ENCODE measurements at places on chromosomes 3 and 15.

DNA sequence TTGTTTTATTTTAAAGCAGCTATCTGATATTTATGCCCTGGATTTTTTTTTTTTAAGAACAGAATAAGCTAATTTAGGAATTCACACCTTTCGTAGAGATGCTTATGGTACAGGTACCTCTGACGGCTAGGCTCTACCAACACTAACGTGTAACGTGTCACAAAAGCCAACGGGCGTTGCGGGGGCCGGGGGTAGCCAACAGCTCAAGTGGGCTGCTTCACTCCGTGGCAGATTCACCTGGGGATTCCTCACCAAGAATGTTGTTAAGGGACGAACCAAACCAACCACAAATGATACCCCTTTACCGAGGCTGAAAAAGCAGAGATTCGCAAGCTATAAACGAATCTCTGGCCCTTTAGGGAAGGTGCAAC lies 1.0 kb downstream of the TMCC1 start:
- no peak for DNase-seq

DNA sequence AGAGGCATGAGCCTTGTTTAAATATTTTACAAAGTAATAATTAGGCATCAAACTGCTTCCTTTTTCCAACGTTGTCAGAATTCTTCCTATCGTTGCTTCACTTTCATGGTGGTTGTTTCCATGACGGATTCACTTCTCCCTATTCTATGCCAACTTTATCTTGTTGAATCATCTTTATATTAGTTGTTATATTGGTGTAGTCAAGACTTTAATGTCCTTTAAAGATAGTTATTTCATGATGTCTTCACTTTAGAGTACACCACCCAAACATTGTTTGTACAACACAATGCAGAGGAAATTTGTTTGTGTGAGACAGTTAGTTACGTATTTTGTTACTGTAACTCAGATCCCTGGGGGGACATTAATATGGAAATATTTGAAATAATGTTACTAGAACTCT lies 61.9 kb downstream of the CRYBG3 start:
- no peak for DNase-seq

- no peak for DNase-seq
Observed at GRCh38 chr3:64229903-64230302, 4.6 kb upstream of the PRICKLE2 start.

DNA sequence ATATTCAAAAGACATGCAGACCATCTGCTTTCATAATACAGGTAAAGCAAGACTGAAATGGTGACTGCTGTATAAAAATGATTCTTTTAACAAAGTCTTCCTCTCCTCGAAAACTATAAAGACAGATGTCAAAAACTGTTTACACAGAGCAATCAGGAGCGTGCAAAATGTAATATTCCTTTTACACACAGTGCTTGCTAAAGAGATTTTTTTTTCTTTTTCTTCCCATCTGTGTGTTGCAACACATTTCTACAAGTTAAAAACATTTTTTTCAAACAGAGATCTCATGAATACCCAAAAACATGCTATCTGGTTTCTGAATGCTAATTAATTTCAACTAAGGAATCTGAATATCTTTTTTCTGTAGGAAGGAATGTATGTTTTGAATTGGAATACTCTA lies 22.1 kb downstream of the SATB1 start:
- DNase-seq: no peak

DNA sequence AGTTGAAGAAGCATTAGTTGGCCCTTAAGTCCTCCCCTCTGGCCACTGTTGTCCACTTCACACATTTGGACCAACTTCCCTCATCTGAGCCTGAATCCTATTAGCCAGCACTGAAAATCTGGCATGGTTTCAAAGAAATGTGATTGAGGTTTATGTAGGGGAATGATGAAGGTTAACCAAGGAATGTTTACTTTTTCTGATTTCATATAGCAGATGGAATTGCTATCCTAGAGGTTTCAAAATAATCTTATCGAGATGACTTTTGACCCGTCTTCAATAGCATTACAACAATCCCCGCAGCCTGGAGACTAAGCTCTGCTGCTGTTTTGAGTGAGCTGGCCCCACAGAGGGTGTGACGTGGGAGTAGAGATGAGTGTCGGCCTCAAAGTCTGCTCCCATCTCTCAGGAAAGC lies 200.8 kb upstream of the IL12A start:
- DNase-seq: no peak

GRCh38 chr3:101542957-101543356 lies 18.7 kb upstream of the TRMT10C start:
- DNase-seq: no peak

- no peak for DNase-seq
Observed at GRCh38 chr3:70973558-70973957, 610.0 kb downstream of the FOXP1 start.

GRCh38 chr15:101407439-101407838 lies 82.1 kb downstream of the PCSK6 start:
- no peak for DNase-seq

DNA sequence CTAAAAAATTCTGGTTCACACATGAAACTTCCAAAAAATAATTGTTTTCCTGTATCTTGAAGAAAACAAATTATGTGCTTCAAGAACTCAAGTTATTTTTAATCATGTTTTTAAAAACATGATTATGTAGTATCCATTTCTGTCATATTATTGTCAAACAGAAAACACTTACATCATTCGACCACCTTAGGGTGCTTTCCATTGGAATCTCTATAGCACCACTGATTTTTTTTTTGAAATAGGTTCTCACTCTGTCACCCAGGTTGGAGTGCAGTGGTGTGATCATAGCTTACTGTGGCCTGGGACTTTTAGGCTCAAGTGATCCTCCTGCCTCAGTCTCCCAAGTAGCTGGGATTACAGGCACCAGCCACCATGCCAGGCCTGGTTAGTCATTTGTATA lies 457.3 kb downstream of the SI start:
- no peak for DNase-seq

GRCh38 chr3:61829722-61830350 lies 268.5 kb downstream of the PTPRG start:
- DNase-seq: no peak

DNA sequence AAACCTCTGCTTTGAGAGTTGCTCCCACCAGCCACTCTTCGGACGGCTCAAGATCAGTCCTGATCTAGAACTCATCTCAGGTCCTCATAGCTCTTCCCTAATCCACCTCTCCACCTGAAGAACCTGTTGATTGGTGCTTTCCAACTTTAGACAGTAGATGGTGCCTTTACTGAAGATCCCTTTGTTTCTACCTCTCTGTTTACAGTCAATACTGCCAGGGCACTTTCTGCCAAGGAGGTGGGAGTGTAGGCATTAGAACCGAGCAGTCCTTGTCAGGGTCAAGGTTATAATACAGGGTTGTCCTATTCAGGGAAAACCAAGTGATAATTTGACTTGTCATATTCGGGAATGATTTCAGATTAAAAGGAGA lies 1.2 kb downstream of the CGNL1 start:
- DNase-seq: no peak

- DNase-seq: no peak
Observed at GRCh38 chr3:139357899-139358298, 14.1 kb downstream of the MRPS22 start.

- no peak for DNase-seq
Observed at GRCh38 chr15:68436680-68437079, 4.7 kb upstream of the ITGA11 start.

GRCh38 chr3:54905261-54905888 lies 22.5 kb downstream of the LRTM1 start:
- no peak for DNase-seq

DNA sequence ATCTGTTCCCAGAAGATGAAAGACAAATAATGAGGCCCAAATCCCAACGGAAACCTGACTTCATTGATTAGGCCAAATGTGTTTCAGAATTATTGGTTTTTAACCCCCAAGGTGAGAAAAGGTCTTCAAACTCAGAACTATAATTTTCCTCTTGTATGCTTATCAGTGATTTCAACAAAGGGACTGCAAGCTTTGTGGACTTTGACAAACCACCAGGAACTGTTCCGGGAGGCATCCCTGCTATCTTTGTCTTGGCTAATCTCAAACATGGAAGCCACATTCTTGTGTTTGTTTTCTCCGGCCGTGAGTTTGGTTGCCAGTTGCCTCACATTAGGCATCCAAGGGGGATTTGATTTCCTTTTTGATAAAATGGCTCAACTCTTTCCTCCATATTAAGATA lies 19.5 kb downstream of the ARHGEF3 start:
- no peak for DNase-seq

DNA sequence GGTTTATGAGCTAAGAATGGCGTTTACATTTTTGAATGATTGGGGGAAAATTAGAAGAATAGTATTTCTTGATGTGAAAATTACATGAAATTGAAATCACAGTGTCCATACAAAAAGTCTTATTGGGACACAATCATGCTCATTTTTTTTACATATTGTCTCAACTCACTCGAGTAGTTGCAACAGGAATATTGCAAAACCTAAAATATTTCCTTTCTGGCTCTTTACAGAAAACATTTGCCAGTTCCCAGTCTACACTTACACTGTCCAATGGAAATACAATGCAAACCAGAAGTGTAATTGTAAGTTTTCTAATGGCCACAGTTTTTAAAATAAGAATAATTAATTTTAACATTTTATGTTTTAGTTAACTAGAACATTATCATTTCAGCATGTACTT lies 137.8 kb downstream of the SAMMSON start:
- DNase-seq: no peak

- no peak for DNase-seq
Observed at GRCh38 chr15:64122936-64123351, 27.2 kb downstream of the SNX1 start.

DNA sequence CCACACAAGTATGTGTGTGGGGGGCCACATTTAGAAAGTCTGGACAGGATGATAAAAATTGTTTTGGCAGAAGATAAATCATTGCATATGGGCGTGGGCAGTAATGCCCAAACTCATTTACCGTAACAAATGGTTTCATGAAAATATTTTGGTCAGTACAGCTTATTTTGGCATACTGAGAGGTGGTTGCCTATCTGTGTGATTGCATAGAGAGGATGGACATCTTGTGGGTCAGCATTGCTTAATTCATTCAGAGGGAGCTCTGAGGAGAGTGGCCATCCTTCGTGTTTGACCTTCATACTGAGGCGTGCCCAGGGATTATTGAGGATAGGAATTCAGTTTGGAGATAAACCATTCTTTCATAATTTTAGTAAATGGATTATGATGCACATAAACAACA lies 162.5 kb downstream of the GAP43 start:
- no peak for DNase-seq

GRCh38 chr3:53003320-53003719 lies 42.6 kb downstream of the SFMBT1 start:
- DNase-seq: no peak

GRCh38 chr3:126258670-126259069 lies 78.3 kb upstream of the ALDH1L1 start:
- no peak for DNase-seq

DNA sequence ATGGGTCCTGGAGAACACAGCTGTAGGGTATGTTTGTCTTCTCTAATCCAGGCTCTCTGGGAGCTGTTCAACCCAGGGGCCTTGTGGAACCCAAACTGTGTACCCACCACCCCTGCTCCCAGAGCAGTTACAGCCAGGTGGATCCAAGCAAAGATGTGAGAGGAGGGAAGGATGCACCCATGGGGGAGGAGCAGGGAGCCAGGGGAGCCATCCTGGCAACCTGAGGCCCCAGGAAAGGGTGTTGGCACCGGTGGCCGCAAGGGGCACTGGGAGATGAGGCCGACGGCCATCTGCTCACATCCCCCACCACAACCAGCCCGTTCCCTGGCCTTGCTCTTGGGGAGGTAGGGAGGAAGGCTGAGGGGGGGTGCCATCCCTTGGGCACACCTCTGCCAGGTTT lies 43.2 kb downstream of the CMTM6 start:
- no peak for DNase-seq

- no peak for DNase-seq
Observed at GRCh38 chr15:33135355-33135781, 59.1 kb downstream of the FMN1 start.

- no peak for DNase-seq
Observed at GRCh38 chr15:67089217-67090193, 24.1 kb downstream of the SMAD3 start.

Measured in heart right ventricle (tissue), 16 donors.